ENCODE measurements at places on chromosomes 5 and 9.

DNA sequence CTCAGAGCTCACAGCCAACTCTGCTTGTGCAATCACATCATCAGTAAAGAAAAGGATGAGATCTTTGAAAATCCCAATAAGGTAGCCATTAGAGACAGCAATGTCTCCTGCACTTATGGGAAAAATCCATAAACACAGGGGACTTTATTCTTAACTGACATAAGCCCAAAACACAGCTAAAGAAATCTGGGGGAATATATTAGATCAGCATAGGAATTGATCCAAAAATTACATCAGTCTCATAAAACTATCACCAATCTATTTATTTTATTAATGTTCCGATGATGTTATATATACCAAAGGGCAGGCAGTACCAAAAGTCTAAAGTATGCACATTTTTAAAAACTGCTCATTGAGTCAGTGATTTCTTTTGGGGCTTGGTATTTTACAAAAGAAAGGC, 6.9 kb downstream of the MRPS27 start:
- DNase-seq = no peak

DNA sequence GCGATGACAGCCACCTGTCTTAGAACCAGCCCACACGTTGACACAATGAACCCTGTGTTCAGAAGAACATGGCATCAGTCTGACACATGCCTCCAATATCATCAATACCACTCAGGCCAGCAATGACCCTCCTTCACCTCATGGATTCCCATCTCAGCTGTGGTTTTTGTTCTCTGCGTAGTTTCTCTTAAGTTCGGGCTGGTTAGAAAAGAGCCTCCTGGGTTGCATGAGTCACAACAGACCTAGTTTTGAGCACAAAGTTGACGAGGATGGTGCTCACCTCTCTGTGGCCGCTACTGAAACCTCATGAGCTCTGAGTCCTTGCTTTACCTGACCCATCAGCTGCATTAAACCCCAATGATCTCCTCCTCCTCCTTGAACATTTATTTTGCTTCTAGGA, 299.9 kb downstream of the SPOCK1 start:
- DNase-seq = no peak

DNA sequence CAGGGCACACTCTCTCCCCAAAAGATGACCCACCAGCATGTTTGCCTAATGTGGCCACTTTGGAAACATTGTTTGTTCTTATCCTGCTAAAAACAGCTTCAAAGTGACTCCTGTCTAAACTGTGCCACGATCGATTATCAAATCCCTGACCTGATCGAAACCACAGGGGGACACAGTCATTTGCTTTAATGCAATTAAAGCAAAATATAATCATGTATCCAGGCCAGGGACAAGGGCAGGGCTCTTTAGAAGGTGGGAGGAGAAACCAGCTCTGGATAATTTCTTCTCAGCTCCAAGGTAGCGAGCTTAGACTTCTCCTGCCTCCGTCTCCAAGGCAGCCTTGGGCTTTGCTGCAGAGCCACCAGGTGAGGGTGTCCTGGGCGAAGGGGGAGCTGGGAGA, 95.0 kb upstream of the HAND1 start:
- no peak for DNase-seq

DNA sequence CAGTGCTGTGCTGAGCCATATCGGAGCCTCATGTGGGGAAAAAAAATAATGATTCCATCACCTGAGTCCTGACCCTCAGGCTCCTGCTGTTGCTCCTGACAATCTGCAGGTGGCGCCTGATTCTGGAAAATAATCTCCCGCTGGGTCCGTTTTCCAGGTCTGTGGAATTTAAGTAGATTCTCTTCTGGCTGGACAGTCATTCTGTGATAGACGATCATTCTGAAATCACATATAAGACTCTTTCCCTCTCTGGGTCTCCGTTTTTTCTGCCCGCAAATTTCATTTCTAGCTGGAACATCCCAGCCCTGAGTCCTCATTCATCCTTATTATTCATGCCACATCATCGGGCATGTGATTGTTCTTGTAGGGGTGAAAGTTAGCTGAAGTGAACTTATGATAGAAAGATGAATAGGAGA, 22.1 kb upstream of the STXBP1 start:
- peak; percentile 46 for DNase-seq

GRCh38 chr5:132428484-132429462, 59.3 kb downstream of the SLC22A5 start:
- no peak for DNase-seq

- DNase-seq = peak; percentile 7
These were observed 60.7 kb downstream of the MAT2B start for GRCh38 chr5:163565931-163566608.

DNA sequence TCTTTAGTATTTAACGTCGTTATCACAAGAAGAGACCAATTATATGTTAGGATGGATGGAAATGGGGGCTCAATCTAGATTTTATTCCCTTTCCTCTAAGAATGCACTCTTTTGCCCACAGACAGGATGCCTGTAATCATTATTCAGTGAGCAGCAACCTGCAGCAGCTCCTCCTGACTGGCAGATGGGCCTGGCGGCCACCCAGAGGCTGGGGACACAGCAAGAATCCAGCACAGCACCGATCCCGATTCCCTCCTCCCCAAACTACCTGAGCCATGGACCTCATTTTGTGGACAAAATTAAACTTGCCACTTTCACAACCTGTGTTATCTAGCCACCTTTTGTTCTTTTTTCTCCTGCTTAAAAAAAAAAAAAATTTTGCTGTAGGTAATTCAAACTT, 101.0 kb downstream of the USP20 start:
- DNase-seq = no peak

DNA sequence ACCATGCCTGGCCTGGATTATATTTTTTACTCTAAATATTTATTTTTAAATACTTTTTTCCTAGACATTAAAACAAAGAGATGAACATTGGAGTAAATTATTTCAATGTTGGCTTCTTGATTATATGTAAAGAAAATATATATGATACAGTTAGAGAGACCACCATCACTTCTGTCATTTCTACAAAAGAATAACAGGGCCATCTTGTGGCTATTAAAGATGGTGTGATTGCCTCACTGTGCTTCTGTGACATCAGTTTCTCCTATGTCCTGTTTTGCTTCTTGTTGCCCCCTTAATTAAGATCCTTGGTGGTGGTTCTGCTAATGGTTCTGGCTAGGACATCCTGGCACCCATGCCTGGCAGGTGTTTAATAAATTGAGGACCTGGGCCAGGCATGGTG, 32.9 kb downstream of the NDFIP1 start:
- no peak for DNase-seq

DNA sequence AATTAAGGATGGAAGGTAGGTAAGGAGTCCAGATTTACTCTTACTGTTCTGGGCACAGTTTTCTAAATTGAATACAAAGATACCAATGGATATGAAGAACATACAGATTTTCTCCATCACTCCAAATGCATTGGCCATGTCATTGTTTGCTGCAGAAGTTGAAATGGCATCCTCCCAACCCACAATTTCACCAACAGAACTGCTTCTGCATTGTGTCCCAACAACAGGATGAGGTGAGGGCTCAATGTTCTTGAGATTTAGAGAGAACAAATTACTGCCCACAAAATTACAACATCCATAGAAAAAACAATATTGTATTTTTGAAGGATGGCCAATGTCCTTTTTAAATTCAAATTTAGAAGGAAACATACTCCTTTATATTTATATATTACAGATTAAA, 88.9 kb downstream of the NUDT12 start:
- peak; percentile 40 for DNase-seq

GRCh38 chr9:17783227-17783626, 204.4 kb downstream of the SH3GL2 start:
- DNase-seq = no peak

DNA sequence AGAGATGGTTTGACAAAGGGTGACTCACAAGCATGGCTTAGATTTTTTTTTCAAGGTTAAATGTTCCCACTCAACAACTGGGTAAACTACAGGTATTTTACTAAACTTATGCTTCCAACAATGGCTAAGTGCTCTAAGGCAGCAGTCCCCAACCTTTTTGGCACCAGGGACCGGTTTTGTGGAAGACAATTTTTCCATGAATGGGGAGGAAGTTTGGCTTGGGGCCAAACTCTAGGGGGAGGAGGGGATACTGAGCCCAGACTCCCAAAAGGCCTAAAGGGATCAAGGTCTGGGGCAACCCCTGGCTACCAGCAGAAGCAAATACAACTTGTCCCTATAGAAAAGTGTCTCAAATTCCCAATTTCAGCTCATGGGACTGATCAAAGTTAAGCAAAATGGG, 32.0 kb upstream of the HSD17B3 start:
- no peak for DNase-seq

DNA sequence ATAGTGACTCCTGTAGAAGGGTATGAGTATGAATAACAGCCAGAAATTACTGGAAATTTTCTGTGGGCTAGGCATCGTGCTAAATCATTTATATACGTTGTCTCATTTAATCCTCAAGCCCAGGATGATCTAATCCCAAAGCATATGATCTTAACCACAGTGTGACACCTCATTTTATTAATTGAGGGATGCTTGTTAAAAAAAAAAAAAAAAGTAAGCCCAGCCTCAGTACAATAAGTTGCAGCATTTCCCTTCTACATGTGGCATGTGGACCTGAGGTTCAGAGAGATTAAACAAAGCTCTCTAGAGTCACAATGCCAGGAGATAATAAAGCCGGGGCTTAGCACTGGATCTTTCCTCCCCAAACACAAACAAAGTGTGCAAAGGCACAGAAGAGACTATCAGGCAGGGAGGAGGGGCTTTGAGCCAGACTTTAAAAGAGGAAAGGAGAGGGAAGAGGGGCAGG, 49.5 kb downstream of the KLF4 start:
- DNase-seq = no peak

GRCh38 chr5:176994460-176995121, 12.0 kb downstream of the UIMC1 start:
- DNase-seq = peak; percentile 65

DNA sequence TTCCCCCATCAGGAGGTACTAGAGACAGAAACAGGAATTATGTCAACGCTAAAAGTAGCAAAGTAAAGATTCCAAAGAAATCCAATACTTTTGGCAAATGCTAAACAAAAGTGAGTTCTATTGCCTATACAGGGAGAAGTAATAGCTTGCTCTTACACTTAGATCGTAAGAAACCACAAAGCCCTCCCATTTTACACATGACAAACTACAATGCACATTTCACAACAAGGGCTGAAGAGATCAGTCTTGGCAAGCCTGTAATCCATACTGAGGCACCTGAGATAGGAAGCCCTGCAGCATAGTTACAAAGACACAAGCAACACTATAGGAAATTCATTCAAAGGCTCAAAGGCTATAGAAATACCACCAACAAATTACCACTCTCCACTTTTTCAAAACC, 7.7 kb downstream of the HNRNPK start:
- DNase-seq = no peak

- DNase-seq = no peak
These were observed 37.6 kb upstream of the ANGPTL2 start for GRCh38 chr9:127159949-127160610.

GRCh38 chr5:61686491-61687257, 354.6 kb downstream of the ZSWIM6 start:
- DNase-seq = no peak

DNA sequence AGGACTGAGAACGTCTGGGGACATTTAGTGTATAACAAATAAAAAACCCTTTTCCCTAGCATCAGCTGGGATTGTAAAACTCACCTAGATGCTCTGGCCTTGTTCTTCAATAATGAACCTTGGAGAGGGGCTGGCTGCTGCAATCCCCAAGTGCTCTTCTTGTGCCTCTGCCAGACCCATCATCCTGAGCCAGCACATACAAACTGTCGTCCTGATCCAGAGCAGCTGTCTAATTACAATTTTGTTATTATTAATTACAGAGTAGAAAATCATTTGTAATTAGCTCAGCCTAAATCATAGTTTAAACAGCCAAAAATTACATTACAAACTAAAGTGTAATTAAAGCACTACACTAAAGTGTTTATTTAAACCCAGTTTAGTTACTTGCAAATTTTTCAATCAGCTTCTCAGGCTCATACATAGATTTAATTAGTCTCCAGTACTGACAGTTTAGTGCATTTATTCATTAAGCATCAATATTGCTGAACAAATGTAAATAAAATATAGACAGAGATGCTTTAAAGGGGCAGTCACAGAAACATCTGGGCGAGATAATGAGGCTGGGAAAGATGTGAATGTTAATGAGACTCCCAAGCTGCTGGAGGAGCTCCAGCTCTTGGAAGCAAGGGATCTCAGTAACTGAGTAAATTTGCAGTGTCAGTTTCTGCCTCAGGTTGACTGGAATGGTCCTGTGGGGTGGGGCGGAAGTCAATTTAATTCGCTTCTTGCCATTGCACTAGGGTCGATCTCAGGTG, 632.3 kb upstream of the TLE4 start:
- no peak for DNase-seq

GRCh38 chr9:137490532-137491186, 31.5 kb upstream of the NSMF start:
- DNase-seq = no peak

GRCh38 chr9:27367175-27367798, 70.3 kb upstream of the EQTN start:
- no peak for DNase-seq

DNA sequence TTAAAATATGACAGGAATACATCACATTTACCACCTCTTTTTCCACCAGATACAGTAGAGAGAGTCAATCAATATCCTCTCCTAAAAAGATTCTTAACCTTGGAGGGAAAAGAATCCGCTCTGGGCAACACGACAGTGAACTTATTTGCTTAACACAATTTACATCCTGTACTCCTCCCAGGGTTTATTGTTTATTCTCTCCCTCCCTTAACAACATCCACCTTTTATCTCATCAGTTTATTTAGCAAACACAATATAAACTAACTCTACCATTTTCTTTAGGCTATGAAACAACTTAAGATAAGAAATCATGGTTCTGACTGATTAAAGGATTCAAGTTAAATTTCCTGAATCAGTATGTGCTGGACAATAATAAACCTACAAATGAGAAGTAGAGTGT, 50.9 kb downstream of the CERT1 start:
- no peak for DNase-seq

DNA sequence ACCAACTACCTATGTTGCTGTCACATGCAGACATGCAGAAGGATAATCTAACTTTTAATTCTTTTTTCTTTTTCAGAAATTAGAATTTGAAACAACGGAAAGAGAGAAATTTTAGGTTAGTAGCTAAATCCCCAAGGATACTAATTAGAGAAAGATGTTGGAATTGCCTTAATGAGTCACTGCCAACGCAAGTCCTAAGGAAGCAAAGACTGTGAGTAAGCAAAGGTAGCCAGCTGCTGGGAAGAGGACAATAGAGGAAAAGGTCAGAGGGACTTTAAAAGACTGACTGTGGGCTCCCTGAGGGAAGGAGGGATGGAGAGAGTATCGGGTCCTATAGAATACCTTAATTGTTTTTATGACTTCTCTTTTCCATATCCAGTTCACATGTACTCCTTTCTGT, 461.9 kb upstream of the PAPPA start:
- no peak for DNase-seq

DNA sequence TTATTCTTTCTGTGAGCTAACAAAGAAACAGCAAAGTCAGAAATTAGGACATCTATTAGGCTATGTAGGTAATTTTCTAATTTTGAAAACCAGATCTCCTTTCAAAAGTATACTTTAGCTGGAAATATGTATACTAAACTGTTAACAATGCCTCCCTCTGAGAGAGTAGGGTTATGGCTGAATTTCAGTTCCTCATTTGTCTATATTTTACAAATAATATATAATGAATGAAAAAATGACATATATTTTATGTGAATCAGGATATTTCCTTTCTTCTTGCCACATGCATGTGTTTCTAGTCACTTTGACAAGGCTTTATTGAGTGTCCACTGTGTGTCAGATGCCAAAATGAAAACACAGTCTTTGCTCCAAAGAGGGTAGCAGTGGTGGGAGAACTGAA, 15.4 kb downstream of the HACD4 start:
- DNase-seq = no peak

- no peak for DNase-seq
These were observed 569.7 kb downstream of the ZNF608 start for GRCh38 chr5:124176692-124177091.

- DNase-seq = no peak
These were observed 44.5 kb downstream of the CCDC125 start for GRCh38 chr5:69288069-69288468.

Data from common myeloid progenitor, CD34-positive (primary cell).